RPMI7951 (cell line): ENCODE measurements at places on chromosomes 1 and 21. TPM values are rescaled to one million over a fixed set of nuclear protein-coding genes. Genes with fewer than 3 reads are reported as not detected.

Gene CAMK1G
- 4.5 and 7.3 TPM in 2 replicates for total RNA-seq

Gene GUCA2A
- total RNA-seq = not detected in 2 replicates

Gene IGSF5
- total RNA-seq = not detected in 2 replicates

Gene C4BPA
- total RNA-seq = not detected in 2 replicates

Gene LCE2B
- not detected in 2 replicates for total RNA-seq

Gene OR2M3
- not detected in 2 replicates for total RNA-seq

Gene FMN2
- total RNA-seq = 19.8 and 25.8 TPM in 2 replicates

Gene FCRL5
- not detected in 2 replicates for total RNA-seq

Gene IVL
- not detected in 2 replicates for total RNA-seq

Gene TPTE
- 2.4 and 3.1 TPM in 2 replicates for total RNA-seq

Gene MX2
- 105 and 115 TPM in 2 replicates for total RNA-seq

Gene CTTNBP2NL
- 9.9 and 11.9 TPM in 2 replicates for total RNA-seq
